Stimulated activated CD8-positive, alpha-beta memory T cell treated with anti-CD3 and anti-CD28 coated beads, Interleukin-7, amount 100 ng/mL, for 48 hours (primary cell): ENCODE measurements at places on chromosomes 4 and X.

DNA sequence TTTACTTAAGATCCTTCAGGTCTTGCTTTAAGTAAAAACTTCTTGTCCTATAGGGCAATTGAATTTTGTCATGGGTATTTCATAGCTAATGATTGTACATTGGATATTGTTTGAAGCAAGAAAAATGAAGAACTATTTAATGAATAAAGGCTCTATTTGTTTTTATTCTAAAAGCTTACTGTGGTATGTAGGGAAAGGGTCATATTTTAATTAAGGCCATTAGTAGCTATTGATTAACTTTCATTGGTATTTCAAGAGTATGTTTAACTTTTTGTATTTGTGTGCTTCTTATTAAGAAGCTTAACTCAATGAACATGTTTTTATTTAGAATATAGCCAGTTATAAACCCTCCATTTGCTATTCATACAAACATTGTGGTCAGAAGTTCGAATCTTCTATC is 1951.8 kb upstream of the ADGRL3 start:
- DNase-seq, result no peak

DNA sequence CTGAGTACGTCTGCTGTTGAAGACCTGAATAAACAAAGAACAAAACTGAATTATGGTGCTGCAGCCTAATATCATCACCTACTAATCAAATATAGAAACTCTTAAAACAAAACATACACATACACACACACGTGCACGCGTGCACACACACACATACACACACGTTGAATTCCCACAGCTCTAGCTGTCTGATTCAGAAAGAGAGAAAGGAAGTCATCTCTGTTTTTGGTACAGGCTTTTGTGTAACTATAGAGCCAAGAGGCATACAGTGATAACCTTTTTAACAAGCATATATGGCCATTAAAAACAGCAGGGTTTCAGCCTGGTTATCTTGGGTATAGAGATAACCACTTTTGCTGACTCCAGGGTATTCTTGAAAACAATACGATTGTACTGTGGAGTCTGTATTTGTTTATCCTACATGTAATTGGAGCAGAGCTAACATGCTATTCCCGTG is 823.2 kb downstream of the CCSER1 start:
- no peak for DNase-seq

DNA sequence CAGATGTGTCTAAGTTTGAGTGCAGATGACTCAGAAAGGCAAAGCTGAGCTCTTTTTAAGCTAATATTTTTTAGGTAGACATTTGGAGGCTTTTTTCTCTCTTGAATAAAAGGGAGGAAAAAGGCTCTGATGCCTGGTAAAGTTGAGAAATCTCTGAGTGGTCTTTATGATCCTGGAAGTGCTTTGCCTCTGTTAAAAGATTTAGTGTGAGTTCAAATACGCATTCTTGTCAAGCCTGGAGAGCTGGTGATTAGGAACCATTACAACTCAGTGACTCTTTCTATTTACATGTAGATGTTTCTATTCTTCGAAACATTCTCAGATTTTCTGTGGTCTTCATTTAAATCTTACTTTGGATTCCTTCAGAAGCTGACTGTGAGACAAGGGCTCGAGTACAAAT is 143.4 kb upstream of the MED14 start:
- DNase-seq, result no peak

- no peak for DNase-seq
These were observed 186.8 kb downstream of the NDST4 start for GRCh38 chr4:114926583-114926982.

GRCh38 chr4:152486429-152487389 is 49.2 kb downstream of the FBXW7 start:
- DNase-seq, result no peak

DNA sequence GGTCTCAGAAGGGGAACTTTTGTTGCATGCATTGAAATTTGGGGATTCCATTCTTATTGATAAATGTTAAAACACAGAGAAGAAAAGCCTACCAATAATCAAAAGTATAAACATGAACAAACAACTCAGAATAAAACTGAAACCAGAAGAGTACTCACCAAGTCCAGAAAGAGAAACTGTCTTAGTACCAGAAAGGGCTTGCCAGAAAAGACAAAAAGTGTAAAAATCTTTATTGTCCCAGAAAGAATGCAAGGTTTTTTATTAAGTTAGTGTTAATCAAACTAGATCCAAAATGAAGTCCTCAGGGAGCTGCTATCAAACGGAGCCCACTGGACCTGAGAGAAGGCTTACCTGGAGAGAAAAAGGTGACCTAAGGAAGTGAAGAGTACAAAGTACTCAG is 897.5 kb downstream of the PCDH7 start:
- no peak for DNase-seq

DNA sequence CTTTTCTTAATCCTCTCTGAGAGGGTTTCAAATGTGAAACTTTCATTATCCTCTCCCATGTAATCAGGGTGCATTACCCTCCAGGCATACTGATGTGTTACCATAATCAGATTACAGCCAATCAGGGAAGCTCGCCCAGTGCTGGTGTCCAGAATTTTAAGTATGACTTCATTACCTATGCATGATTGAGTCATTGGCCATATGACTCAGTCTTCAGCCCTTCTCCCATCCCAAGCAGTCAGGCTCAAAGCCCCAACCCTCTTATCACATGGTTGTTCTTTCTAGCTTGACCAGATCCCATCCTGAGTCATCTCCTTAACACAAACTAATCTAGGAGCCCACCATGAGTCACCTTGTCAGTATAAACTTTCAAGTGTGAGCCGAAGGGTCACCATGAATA is 1668.1 kb upstream of the AGA start:
- DNase-seq, result no peak

DNA sequence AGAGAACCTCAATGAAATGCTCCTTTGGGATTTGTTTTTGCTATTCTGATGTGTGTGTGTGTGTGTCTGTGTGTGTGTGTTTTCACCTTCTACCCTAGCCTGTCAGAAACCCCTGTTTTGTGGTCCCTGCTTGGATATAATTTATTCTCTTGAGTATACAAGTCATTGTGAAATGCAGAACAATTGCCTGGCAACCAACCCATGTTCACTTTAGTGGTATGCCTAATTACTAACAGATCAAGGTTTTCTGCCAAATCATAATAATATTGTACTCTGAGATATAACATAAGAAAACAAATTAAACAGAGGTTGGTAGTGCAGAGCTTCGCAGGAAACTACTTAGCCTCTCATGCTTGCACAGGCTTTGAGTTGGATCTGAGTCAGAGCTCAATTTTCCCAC is 7.0 kb upstream of the TET2 start:
- DNase-seq, result no peak

- no peak for DNase-seq
These were observed 46.2 kb downstream of the TIGD2 start for GRCh38 chr4:89157488-89158024.

DNA sequence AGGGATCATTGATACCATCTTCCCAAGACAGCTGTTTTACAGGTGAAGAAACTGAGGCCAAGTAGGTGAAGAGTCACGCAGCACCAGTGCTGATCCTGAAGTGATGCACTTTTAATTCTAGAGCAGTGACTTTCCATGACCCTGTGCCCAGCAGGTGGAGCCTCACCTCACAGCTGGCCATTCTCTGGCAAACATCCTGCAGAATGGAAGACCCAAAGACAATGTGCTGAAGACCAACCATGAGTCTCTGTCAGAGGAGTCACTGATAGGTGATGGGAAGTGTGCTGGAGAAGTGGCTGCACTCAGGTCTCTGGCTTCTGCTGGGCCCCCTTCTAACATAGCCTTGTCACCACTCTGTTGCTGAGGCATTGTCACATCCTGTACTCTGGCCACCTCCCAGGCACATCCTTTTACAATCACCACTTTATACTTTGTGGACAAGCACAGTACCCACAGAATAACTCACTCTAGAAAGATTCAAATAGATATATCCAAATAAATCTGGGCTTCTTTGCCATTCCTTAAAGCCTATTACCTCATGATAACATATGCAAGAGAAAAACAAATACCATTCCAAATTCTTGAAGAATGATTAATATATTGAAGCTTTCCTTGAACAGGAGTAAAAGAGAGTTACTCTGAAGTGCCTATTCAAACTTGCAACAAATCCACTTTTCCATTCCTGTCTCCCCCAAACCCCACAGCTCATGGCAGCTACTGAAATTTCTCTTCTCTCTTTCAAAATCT is 64.1 kb upstream of the SCOC start:
- no peak for DNase-seq

GRCh38 chr4:144507311-144508101 is 138.4 kb upstream of the HHIP start:
- no peak for DNase-seq

GRCh38 chrX:30649859-30650258 is 3.4 kb upstream of the GK start:
- DNase-seq, result no peak

DNA sequence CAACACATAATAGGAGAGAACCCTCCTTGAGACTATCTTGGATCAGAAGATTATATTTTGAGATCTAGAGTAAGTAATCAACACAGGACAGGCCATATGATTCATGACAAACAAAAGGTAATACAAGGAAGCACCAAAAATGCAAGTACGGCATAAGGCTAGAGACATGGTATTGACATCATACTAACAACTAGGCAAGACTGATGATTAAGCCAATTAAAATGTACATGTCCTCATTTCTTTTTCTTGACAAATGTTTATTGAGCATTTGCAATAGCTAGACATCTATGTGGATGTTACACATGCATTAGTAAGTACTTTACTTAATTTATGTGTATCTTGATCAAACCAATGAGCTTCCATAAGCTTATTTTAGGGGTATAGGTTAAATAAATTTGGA is 695.7 kb upstream of the GALNTL6 start:
- DNase-seq, result no peak

- DNase-seq, result no peak
These were observed 1283.8 kb upstream of the PABPC4L start for GRCh38 chr4:135485371-135485770.

DNA sequence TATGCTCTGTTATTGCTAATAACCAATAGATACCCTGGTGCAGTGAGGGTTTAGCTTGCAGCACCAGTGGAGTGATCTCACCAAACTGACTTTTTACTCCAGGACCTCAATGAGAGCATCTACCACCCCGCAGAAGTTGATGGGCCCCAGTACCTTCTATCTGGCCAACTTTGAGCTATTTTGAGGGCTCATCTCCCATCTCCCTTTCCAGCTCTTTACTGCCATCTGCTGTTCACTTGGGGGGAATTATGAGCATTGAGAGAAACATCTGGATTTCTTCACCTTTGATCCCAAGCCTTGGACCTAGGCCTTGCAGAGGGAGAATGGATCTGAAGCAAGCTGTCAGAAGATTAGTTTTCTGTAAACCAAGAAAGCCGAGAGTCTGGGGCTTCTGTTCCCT is 143.6 kb downstream of the TMEM164 start:
- DNase-seq, result no peak

DNA sequence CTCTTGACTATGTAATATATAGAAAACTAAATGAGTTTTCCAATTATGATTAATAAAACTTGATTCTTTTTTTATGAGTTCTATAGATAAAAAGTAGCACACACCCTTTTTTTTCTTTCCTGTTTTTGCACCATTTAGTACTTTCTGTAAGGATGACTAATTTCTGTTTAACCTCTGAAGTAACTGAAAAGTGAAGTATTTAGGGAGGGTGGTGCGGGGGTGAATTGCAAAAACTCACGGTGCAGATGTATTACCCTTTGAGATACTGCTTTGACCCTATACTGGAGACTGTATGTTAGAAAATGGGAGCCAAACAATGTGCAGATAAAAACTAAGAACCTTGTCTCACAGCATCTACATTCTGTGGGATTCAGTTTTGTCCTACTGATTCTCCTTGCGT is 471.6 kb downstream of the DTHD1 start:
- DNase-seq, result no peak

DNA sequence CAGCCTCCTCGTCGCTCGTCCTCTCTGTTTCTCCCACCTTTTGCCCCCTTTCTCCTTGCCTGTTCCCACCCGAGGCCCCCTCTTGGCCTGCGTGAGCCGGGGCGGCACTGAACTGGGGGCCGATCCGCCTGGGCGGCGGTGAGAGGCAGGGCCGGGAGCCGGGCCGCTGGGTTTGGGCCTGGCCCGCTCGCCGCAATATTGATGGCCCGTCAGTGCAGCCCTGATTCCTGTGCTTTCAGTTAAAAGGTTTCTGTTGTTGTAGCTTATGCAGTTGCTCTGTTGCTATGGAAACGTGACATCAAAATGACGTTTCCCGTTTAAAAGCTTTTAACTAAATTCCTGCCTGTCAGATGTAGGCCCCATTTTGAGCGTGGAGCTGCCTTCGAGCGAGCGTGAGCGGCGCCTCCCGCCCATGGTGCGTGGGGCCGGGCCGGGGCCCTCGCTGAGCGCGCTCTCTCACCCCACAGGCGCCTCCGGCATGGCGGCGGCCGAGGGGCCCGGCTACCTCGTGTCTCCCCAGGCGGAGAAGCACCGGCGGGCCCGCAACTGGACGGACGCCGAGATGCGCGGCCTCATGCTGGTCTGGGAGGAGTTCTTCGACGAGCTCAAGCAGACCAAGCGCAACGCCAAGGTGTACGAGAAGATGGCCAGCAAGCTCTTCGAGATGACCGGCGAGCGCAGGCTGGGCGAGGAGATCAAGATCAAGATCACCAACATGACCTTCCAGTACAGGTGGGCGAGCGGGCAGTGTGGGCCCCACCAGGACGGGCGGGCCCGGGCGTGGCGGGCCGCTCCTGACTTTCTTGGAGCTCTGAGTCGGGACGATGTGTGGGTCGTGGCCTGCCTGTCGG is at the start of gene MSANTD1:
Gene MSANTD1 (plus strand): TSS at position 349 of the 851 bp plus-strand sequence. CDS start 64 bp downstream, at position 413.
- DNase-seq, result no peak

DNA sequence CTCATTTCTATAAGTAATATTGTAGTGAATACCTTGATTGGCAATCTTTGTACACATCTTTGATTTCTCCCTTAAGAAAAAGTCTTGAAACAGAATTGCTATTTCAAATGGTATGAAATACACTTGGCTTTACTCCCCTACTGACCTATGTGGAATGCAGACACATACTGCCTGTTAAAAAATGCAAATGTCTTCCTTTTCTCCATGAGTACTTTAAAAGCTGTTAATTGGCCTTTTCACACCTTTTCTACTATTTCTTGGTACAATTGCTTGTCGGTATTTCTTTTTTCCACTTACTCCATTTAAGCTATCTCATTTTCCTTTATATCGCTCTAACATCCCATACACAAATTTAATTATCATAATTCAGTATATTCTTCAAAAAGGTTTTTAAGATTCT is 87.2 kb downstream of the FRYL start:
- no peak for DNase-seq

GRCh38 chr4:41437111-41437536 is 100.8 kb upstream of the LIMCH1 start:
- no peak for DNase-seq

DNA sequence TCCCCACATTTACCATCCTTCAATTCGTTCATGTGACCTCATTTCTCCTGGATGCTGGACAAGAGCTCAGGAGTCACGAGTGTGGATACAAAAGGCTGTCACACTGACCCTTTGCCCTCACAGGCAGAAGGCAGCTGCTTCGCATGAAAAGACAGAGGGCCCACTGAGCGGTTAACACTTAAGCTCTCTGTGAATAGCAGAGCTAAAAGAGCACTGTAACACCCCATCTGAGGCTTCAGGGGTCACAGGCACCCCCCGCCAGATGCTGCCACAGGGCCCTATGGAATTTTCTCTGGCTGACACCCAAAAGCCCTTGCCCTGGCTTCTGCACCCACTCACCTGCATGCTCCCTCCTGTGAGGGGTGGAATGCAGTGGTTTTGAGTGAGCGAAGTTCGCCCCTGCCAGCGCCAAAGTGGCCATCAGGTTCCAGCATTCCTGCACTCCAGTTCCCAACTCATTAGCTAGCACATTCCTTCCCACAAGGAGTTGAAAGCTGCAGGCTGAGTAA is 360.9 kb downstream of the PPP3CA start:
- DNase-seq, result no peak
